ENCODE measurements at places on chromosomes 4 and X.
A peak's percentile ranks its signal among the peaks of the same experiment; 100 is the strongest.

- DNase-seq, result peak; percentile 12
Observed at GRCh38 chr4:149709640-149710039, 106.0 kb downstream of the IQCM start.

DNA sequence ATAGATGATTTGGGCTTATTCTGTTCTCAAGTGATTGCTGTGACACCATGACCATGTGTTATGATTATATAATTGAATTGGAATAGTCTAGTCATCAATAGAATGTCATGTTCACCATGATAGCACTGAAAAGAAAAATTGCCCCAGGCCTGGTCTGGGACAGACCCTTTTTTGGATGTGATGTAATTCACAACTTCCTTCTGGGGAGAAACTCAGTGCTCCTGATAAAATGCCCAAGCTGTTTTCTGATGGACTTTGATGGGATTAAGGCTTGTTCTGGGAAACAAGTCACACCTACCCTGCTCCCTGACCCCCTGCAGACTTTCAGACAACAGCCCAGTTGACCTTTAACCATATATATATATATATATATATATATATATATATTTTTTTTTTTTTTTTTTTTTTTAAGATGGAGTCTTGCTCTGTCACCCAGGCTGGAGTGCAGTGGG, 65.3 kb downstream of the RHOH start:
- DNase-seq, result no peak

GRCh38 chr4:182447767-182448280, 204.6 kb downstream of the TENM3 start:
- no peak for DNase-seq

DNA sequence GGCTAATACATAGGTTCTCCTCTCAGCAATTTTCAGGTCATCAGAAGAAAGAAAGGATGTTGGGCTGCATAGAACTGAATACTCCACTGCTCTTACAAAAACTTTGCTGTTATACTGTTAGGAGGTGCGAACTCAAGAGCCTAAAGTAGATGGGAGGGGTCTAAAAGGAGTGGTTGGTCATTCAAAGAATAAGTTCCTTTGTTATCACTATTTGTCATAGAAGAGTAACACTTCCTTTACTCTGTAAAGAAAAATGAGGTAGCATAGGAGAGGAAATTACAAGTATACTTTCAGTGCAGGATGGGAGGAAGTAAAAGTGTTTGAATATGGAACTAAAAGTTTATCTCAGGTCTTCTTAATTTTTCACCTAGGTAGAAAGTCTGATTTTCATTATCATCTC, 61.5 kb downstream of the CCNI start:
- no peak for DNase-seq

GRCh38 chrX:45138525-45138924, 62.2 kb downstream of the DIPK2B start:
- DNase-seq, result no peak

DNA sequence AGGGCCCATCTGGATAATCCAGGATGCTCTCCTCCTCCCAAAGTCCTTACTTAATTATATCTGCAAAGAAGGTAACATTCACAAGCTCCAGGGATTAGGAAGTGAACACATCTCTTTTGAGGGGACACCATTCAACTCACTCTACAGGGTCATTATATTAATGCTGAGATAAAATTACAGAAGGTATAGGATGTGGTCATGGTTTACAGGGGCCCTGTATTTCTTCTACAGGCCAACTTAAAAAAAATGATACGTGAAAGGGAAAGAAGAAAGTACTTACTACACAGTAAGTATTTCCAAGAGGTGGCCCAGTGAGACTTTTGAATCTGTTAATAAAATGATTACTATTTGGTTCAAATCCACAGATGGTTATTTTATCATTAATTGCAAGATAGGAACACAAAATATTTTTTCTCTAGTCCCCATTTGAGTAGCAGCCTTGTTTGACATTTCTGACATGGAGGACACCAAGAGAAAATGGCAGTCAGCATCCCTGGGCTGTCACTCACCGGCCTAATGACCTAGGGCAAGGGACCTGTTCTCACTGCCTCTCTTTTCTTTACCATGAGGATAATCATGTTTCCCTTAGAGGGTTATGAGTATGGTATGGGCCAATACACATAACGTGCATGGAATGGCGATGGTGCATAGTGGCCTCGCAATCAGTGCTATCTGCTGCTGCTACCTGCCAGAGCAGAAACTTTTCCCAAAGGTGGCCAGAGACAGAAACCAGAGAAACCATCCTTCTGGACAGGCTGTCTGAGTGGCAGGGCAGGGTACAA, 140.5 kb downstream of the PTTG2 start:
- DNase-seq, result no peak

GRCh38 chr4:113525521-113525920, 236.0 kb downstream of the CAMK2D start:
- DNase-seq, result no peak

DNA sequence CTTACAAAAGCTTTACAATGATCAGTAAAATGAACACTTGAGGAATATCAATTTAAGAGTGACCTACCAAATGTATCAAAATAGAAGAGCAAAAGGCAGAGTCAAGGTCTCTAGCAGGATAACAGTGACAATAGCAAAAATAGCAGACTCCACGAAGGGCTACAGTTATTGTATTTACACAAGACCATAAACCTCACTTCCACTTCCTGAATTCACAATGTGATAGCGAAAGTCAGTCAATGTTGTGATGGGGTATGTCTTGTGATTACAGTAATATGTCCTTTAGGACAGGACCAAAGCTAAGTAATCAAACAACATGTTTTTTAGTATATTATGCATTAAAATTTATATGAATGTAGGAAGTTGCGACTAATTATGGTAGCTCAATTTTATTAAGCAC, 139.6 kb downstream of the IQCM start:
- no peak for DNase-seq

- peak; percentile 86 for DNase-seq
Observed at GRCh38 chrX:127112726-127113125, 293.2 kb downstream of the PRR32 start.

DNA sequence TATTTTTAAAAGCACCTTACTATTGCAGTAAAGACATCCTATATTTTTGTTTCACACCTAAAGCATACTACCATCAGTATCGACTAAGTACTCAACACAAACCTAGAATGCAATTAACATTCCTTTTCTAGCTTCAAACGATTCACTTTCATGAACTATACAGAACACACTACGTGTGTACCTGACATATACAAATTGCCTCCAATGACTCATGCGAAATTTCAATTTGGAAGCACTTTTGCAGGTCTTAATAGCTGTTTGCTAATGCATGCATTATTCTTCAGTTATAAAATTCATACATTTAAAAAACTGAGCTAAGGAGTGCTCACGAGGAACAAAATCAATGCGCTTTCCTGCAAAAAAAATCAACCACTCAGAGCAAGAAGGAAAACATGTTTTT, 19.7 kb upstream of the GPM6B start:
- DNase-seq, result no peak

DNA sequence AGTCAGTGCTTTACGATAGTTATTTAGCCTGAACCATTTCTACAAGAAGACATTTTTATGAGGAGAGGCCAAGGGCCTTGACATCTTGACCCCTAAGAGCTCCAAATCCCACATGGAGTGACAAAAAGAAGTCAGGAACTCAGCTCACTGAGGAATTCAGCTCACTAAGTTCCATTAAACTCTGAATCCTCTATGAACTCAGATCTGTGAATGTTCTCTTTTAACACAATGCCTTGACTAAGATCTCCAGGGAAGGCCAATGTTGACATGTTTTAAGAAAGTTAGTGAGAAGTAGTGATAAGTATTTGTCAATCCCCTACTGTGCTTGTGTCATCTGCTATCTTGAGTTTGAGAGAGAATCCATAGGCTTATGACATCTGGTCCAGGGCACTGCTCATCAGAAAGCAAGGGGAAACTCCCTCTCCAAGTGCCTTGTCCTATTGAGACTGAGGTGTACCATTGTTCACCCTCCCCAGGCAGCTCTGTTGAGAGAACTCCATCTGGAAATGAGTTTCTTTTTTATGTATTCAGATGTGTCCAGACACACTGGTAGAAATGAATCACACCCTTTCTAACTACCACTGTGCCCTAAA, 68.7 kb upstream of the PCDH19 start:
- DNase-seq, result peak; percentile 0

GRCh38 chr4:36786519-36786918, 458.0 kb upstream of the NWD2 start:
- no peak for DNase-seq

DNA sequence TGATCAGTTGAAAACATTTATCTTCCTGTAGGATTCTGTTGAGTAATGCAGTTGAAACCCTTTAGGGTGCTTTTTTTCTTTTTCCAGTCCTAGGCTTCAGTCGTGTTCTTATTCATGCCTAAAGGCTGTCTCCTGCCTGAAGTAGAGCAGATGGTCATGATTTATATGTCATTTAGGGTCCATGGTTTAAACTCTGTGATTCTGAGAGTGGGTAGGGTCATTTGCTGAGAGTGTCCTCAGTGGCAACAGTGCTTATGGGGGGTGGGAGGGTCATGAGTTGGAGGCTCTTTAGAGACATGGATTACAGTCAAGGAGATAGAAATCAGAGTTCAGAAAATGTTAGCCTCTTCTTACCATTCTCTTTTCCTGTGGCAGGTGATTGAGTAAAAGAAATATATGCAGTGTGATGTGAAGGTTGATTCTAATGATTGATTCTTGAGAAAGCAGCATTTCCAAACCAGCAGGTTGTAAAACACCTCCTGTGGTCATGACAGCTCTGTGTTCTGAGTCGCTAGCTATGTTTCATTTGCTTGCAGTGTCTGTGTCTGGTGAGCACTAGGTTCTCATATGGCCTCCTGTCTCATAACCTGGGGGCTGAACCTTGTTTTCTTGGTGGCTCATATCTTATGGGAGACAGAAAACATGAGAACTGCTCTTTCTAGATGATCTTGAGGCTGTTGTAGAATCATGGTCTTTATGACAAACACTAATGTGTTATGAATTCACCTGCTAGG, 60.4 kb downstream of the JADE1 start:
- DNase-seq, result no peak

GRCh38 chr4:169231647-169232262, 39.0 kb downstream of the SH3RF1 start:
- DNase-seq, result peak; percentile 87

GRCh38 chr4:98682719-98683118, 24.3 kb upstream of the TSPAN5 start:
- no peak for DNase-seq

- DNase-seq, result no peak
Observed at GRCh38 chr4:86498863-86499166, 95.3 kb upstream of the PTPN13 start.

GRCh38 chr4:67366311-67366861, 178.9 kb downstream of the CENPC start:
- DNase-seq, result peak; percentile 33

GRCh38 chrX:39309721-39310152, 508.5 kb downstream of the MID1IP1 start:
- no peak for DNase-seq

GRCh38 chrX:43314525-43314924, 341.6 kb upstream of the MAOA start:
- no peak for DNase-seq

- no peak for DNase-seq
Observed at GRCh38 chr4:98150092-98150761, 7.0 kb upstream of the STPG2 start.

DNA sequence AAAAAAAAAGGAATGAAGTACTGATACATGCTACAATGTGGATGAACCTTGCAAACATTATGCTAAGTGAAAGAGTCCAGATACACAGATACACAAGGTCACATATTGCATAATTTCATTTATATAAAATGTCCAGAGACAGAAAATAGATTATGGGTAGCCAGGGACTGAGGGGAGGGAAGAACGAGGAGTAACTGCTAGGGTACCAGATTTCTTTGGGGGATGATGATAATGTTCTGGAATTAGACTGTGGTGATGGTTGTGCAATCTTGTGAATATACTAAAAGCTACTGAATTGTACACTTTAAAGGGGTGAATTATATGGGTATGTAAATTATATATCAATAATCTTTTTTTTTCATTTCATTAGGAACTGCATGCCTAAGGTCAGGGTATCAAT, 20.8 kb upstream of the AP1AR start:
- no peak for DNase-seq

GRCh38 chrX:148322906-148323305, 177.5 kb upstream of the AFF2 start:
- no peak for DNase-seq

GRCh38 chr4:8665406-8666360, 73.1 kb downstream of the CPZ start:
- DNase-seq, result peak; percentile 2

- DNase-seq, result no peak
Observed at GRCh38 chrX:9370893-9371292, 94.0 kb upstream of the TBL1X start.

DNA sequence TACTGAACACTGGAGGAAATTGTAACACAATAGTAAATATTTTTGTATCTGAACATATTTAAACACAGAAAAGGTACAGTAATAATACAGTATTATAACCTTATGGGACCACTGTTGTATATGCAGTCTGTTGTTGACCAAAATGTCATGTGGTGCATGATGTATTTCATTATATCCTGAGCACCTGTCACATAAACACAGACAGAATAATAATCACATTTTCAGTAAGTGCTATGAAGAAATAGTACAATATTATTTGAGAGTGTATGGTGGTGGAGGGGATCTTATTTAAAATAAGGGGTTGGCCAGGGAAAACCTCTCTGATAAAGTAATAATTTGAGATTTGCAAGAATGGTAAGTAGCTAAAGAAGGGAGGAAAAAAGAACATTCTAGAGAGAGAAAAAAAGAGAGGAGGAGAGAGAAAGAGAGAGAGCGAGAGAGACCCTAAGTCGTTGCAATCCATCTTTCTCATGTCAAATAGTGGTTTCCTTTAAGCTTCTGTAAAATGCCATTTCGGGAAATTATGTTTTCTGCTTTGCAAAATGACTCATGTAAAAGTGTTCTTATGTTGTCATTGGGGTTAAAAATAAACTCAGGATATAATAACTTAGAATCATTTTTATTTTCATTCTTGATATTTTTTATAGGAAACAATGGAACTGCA, 19.3 kb upstream of the CLNK start:
- no peak for DNase-seq

GRCh38 chr4:74794382-74795010, at the start of gene BTC:
Gene BTC, minus strand, starts transcription at chr4:74794523. Its CDS starts 198 bp downstream, at chr4:74794325.
- peak; percentile 54 for DNase-seq

- no peak for DNase-seq
Observed at GRCh38 chrX:71106427-71106826, at the start of gene CXorf65. Gene CXorf65, minus strand, starts transcription at chrX:71106740. Its CDS starts 184 bp downstream, at chrX:71106556.

DNA sequence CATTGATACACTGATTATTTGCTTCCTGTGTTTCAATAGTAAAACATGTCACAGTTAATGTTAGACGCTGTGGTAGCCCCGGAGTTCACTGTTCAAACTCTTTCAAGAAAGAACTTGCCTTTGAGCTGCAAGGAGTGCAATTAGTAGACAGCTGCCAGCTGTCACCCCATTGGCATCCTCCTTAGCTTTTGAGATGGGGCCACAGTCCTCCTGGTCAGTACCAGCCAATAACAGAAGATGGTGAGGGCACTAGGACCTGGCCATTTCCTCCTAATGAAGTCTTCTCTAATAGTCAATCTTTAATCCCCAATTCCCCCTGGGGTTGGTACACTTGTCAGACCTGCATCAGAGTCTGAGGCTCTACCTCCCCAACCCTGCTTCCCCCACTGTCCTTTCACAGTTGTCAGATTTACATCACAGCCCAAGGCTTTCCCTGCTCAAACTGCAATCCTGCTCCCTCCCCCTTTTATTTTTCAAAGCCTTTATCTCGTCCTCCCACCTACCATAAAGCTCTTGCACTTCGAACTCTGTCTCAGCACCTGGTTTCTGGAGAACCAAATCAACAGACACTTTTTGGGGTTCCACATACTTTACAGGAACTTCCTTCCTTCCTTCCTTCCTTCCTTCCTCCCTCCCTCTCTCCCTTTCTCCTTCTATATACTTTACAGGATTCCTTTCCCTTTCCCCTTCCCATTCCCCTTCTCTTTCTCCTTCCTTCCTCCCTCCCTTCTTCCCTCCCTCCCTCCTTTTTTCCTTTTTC, 182.0 kb downstream of the RASL11B start:
- no peak for DNase-seq

Measured in foreskin keratinocyte (primary cell).